ENCODE measurements at places on chromosomes 12 and 14.

- no peak for DNase-seq
These were observed 7.1 kb downstream of the SCN8A start for GRCh38 chr12:51598156-51598555.

DNA sequence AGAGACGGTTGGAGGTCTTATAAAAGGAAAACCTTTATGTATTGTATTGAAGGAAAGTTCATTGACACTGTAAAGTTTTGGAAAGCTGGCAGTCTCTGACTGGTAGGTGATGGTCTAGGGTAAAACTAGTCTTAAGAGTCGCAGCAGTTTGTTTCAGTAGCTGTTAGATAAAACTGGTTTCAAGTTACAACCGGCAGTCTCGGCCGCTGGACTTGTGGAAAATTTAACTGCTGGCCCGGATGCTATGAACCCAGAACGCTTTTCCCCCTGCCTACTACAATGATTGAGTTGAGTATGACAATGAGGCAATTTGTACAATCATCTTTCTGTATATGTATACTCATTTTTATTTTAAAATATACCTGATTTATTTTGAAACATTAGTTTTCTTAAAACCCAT lies 1426.9 kb downstream of the AACS start:
- DNase-seq = no peak

DNA sequence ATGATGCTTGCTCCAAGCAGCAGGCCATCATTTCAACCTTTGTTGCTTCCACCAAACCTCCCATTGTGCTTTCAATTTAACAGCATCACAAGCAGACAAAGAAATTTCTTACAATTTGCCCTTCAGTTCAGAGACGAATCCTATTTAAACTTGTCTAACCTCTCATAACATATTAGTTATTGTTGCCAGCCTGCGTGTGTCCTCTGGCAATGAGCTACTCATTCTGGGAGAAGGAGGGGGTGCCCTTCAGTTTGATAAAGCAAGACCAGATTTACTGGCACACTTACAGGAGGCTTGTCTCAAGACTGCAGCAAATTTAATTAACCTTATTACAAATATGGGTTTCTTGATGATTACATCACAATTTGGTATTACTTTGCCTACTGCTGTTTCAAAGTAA lies 203.6 kb upstream of the SOX5 start:
- no peak for DNase-seq

DNA sequence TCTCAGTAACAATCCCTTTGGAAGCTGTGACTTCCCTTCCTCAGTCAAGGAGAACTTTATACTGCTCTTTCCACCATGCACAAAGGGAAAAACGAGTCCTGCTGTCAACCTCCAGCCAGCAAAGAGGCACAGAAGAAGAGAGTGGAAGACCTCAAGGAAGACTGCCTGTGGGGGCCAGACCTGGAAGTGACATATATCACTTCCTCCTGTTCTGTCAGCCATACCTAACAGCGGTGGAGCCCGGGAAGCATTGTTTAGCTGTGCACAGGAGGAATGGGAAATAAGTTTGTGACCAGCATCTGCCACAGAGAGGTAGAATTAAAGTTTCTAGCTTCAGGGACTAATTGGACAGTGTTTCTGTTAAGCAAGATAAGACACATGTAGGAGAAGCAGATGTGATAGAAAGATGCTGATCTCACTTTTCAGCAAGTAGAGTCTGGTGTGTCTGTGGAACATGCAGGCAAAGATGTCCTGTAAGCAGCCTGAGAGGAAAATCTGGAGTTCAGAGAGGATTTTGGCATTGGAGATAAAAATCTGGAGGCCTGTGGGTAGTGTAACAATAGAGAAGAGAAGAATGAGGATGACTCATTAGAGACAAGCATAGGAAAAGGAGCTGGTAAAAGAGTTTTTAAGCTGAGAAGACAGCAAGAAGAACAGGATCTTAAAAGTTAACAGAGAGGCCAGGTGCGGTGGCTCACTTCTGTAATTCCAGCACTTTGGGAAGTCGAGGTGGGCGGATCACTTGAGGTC lies 141.6 kb upstream of the CPSF6 start:
- no peak for DNase-seq

DNA sequence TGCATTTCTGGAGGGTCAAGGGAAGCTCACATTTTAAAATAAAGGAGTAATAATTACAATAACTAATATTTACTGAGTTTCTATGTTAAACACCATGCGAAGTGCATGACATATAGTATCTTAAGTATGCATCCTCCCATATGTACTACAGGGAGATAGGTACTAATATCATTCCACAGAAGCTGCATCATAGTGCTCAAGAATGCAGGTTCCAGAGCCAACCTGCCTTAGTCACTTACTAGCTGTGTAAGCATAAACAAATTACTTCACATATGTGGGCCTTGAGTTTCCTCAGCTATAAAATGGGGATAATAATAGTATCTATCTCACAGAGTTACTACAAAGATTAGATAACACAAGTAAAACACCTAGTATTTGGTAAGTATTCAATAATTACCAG lies 18.3 kb downstream of the ARMH4 start:
- DNase-seq = no peak

DNA sequence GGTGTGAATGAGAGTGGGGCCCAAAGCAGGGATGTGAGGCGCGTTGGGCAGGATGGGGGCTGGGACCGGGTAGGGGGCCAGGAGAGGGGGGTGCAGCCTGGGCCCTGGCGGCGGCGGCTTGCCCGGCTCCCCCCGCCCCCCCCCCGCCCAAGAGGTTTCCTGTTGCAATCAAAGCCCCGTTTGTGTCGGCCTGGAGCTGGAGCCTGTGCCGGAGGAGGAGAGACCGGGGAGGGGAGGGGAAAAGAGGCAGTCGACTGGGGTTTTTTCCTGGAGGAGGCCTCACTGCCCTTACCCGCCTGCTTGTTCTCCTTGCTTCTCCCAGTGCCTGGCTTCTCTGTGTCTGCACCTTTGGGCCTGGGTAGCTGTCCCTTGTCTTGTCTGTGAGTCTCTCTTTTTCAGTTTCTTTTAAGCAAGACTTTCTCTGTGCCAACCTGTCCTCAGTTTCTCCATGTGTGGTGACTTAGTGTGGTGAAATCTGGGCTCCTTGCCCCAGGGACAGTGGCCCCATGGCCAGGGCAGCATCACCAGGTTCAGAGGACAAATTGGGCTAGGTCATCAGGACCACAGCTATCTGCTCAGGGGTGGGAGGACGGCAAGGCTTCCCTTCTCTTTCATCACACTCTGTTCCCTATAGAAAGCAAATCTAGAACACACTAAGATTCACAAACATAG lies 8.5 kb downstream of the RARG start:
- no peak for DNase-seq

DNA sequence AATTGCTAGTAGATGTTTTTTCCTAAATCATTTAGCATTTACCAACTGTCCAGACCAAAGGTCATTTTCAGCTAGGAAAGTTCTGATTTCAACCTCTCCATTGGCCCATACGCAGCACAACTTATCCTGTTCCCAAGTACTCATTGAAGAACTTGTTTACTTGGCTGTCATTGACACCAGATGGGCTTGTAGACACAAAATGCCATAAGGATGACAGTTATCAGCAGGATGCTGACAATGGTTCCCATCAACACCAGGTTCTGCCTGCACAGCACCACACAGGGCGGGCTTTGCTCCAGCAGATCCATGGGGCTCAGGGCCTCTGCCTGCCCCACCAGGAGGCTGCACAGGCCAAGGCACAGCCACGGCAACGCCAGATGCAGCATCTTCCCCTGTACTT lies 36.5 kb upstream of the TMPRSS12 start:
- DNase-seq = no peak

GRCh38 chr14:35470755-35471154 lies 63.2 kb upstream of the INSM2 start:
- DNase-seq = no peak

GRCh38 chr12:1795785-1796514 lies 24.4 kb upstream of the LRTM2 start:
- DNase-seq = peak; percentile 93

GRCh38 chr14:67313153-67313552 lies 46.5 kb downstream of the ATP6V1D start:
- DNase-seq = no peak

DNA sequence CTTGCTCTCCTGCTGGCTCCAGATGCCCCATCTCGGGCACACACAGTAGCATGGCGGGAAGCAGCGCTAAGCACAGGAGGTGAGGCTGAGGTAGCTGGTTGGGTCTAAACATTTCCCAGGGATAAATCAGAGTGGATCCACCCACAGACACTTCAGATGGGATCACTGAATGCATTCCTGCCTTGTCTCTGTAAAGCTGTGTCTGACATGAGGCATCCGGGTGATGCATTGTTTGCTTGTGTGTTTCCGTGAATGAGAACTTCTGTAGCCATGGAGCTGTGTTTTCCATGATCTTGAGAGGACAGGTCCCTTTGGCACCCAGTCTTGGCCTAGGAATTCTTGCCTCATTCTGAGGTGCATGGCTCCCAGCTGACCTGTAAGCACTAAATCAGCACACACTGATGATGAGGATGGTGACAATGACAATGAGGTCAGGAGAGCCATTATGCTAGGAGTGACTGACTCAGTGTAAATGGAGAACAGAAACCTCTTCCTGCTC lies 6.7 kb upstream of the KRT75 start:
- DNase-seq = no peak

GRCh38 chr14:49621114-49621881 lies 699 bp downstream of the MGAT2 start:
- DNase-seq = peak; percentile 44

GRCh38 chr14:31501870-31502269 lies 14.0 kb upstream of the GPR33 start:
- DNase-seq = no peak

DNA sequence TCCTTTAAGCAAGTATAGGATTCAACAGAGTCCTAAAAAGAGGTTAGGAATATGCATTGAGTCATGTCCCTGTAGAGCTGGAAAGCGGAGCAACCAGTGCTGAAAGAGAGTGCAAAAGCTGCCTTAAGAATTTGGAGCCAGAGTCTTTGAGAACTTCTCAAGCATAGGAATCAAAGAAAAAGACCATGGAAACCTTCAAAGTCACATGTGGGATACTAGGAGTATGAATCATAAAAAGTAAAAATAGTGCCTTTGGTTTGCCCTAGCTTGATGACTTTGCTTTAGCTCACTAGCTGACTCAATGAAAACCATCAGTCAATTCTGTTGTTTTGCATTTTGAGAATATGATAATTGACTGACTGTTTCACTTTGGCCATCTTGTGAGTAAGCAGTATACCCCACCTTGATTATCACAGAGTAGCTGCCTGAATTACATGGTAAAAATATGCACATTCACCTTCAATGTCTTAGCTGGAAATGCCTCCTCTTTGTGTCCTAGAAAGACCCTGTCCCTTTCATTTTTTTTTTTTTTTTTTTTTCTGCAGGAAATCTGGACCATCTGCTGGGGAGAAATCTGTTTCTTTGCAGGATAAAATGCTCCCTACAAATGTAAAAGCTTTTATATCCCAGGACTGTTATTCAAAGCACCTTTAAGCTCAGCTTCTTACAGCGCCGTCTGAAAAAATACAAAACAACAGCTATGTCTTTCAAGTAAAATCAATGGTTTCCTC lies 248.6 kb upstream of the KRR1 start:
- DNase-seq = no peak

DNA sequence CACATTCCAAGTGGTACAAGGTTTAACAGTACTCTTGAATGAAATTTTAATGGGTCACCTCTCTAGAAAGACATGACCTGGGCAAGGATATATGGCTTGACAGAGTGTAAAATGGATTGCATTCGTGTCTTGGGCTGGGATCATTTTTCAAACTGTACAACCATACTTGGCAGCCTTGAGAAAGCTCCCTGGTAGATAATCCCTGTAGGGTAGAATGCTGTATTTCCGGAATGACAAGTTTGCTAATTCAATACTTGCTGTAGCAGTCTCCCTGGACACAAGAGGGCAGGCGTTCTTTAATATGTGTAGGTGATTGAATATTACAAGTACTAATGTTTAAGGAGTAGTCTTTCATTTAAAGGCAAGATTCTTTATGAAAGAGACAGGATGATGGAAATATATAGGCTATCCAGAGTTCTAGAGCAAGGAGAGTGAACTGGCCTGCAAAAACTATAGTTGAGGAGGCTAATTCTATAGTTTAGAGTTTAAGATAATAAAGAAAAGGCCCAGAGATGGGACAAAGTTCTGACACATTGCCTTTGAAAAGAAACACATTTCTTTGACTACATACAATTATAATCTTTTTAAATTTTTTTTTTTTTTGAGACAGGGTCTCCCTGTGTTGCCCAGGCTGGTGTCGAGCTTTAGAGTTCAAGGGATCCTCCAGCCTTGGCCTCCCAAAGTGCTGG lies 53.4 kb downstream of the PLBD1 start:
- no peak for DNase-seq

GRCh38 chr12:49865782-49866135 lies 22.9 kb upstream of the BCDIN3D start:
- no peak for DNase-seq

DNA sequence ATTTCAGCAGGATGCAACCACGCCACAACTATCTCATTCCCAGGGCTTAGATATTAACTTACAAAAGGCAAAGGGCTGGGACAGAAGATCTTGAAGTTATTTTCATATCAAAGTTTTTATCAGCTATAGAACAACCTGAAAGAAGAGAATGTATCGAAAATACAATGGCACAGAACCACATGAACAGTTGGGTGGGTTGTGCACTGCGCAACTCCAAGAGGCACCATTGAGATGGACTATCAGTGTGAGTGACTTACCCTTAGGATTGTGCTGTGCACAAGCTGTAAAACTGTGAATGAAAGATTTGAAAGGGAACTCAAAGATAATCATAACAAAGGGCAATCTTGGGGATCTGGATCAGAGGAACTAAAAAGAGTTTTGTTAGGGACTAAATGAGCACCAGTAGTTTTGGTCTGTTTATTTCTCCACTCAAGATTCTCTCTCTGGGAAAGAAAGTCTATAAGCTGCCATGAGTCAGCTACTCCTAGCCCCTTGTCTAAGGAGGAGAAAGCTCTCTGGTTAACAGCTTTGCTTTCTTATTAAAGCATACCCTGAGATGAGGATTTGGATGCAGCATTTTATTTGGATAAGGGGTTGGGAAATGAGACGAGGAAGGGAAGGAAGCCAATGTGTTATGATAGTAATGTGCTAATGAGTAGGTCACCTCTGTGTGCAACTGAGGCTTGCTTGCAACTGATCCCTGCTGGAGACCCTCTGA lies 62.2 kb downstream of the TBX5 start:
- DNase-seq = no peak

- DNase-seq = no peak
These were observed 24.4 kb downstream of the CD9 start for GRCh38 chr12:6224550-6224949.

- no peak for DNase-seq
These were observed 87.7 kb downstream of the KCNH5 start for GRCh38 chr14:62957562-62957961.

DNA sequence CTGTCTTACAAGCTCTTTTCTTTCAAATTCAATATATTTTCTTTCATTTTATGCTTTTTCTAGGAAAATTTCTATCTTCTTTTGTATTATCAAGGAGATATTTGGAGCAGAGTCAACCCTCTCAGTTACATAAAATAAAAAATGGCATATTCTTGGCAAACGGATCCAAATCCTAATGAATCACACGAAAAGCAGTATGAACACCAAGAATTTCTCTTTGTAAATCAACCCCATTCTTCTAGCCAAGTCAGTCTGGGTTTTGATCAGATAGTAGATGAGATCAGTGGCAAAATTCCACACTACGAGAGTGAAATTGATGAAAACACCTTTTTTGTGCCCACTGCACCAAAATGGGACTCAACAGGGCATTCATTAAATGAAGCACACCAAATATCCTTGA lies 20.6 kb downstream of the PIK3C2G start:
- no peak for DNase-seq

GRCh38 chr14:69816216-69816615 lies 19.2 kb upstream of the SLC10A1 start:
- no peak for DNase-seq
